ENCODE measurements at places on chromosomes 2 and 18.

DNA sequence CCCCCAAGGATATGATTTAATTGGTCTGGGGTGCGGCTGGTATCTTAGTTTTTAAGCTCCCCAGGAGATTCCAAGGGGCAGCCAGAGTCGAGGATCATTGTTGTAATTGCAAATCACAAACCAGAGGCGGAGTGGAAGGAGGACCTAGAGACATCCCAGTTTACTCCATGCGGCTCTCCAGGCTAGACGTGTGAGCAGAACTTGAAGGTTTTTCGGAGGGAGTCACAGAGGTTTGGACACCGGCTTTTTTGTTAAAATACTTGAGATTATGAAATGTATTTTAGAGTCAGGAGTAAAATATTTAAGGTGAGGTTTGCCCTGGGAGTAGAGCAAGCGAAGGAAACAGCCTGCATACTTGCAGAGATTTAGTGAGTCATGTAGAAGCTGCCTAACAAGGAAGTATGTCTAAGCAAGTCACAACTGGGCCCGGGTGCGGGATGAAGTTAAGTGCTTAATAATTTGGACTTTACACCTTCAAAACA is 39.5 kb downstream of the TGOLN2 start:
- DNase-seq, result no peak

DNA sequence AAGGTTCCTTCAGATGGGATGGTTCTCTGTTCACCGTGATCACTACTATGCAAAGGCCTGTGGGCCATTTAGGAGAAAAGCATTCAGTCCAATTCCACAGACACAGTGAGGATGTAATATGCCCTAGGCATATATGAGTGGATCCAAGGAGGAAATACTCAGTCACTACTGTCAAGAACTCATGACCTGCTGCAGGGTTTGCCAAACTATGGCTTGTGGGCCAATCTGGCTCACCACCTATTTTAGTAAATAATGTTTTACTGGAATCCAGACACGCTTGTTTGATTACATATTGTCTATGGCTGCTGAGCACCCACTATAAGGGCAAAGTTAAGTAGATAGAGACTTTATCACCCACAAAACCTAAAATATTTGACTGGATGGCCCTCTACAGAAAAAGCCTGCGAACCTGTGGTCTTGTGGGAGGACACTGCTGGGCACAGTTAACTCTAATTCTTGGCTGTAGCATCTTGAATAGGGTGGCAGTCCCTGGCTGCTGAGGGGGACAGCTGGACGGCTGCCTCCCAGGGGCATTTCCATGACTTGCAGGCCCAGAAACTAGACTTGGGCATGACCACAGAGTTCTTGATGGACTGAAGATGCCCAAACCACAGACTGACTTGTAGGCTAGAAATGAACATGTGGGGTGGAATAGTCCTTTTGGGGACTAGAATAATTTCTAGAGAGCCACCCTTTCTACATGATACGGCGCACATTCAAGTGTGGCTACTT is 20.6 kb upstream of the LTBP1 start:
- no peak for DNase-seq

DNA sequence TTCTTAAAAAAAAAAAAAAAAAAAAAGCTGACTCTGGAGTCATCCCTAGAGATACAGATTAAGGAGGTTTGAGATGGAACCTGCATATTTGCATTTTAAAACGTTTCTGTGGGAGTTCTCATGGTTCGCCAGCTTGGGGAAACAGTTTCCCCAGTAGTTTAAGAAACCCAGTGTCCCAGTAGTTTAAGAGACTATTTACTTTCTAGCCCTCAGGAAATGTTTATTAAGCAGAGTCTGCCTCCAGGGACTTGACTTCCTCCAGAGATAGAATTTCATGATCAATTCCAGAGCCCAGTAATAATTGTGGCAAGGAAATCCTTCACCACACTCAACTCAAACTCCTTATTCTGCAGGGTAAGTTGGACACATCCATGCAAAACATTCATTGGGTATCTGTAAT is 39.1 kb downstream of the DIPK1C start:
- DNase-seq, result no peak

- DNase-seq, result no peak
Observed at GRCh38 chr2:62410926-62411456, 95.0 kb downstream of the TMEM17 start.

DNA sequence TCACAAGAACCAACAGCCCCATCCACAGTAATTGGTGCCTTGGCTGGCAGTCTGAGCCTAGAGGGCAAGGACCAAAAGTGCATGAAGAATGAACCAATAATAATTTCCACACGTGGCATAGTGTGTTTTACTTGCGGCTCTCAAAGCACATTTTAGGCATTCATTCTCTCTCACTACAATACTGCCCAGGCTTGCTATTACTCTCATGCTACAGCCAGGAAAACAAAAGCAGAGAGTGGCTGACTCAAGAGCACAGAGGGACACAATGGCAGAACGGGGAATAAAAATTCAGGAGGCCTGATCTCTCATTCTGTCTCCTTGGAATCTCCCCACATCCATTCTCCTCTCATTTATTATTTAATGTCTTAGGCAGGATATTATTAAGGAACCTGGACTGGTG is 57.0 kb upstream of the NOL4 start:
- DNase-seq, result no peak

DNA sequence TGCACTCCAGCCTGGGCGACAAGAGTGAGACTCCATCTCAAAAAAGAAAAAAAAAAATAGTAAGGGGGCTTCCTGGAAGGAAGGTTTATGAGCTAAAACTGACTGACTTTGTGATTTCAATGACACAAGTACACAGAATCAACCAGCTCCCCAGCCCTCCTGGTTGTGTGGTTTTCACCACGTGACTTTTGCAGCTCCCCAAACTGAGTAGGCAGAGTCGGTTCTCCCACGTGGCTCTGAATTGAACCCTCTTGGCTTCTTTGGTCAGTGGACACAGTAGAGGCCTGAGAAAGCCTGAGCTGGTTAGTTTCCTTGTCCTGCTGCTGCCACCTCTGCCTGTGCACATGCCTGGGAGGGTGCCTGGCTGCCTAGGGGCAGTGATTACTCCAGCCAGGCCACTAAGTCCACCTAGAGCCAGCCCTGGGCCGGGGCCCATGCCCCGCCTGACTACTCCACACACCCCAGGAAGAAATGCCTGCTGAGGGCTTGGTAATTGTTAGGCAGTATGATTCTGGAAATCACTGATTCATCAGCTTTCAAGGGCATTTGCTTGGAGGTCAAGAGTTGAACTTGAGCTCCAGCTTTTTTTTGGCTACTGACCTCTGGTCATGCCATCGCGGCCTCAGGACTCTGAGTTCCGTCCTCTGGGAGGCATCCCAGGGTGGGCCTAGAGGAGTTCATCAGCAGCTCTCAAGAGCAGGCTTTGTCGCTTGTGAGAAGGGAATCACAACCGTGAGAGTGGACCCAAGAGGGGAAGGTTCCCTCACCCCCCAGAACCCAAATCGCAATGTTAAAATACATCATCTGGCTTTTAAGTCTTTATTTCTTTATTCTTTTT is 431.9 kb upstream of the HS6ST1 start:
- DNase-seq, result no peak

DNA sequence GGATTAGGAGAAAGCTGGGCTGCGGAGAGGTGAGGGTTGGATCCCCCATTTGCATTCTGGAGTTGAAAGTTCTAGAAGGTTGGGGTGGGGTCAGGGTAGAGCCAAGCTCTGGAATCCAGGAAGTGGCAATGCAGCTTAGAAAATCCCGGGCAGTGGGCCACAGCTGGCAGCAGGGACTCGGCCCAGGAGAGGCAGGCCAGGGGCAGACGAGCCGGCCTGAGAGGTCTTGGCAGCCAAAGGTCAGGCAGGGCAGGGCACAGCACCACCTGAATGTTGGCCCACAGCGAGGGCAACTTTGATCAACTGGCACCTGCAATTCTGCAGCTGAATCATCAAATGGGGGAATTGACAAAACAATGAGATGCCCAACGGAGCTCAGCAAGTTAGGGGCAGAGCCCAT is 139.2 kb downstream of the INHBB start:
- no peak for DNase-seq

DNA sequence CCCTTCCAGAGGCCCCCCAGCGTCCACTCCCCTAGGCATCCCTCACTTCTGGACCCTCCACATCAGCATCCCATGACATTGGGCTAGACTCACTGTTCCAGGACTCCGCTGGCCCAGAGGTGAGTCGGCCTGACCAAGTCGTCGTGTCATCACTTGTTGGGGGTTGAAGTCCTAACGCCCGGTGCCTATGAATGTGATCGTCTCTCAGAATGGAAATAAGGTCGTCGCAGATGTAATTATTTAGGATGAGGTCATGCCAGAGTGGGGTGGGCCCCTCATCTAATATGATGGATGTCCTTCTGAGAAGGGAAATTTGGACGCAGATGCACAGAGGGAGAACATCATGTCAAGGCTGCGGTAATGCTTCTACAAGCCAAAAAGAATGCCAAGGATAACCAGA is 142.7 kb downstream of the AGAP1 start:
- no peak for DNase-seq

DNA sequence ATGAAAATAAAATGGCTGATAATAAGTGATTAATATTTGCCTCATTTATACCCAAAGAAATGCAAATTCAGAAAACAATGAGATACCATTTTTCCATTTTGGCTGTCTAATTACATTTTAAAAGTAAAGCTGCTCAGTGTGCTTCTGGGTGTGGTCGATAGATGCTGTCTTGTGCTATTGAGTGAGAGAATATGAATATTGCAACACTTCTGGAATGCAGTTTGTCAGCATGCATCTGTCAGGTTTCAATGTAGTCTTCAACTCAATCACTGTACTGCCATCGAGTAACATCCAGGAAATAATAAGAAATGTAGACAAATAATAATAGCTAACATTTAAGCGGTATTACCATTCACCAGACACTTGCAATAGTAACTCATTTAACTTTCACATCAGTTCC is 3.9 kb downstream of the IL18R1 start:
- DNase-seq, result no peak

DNA sequence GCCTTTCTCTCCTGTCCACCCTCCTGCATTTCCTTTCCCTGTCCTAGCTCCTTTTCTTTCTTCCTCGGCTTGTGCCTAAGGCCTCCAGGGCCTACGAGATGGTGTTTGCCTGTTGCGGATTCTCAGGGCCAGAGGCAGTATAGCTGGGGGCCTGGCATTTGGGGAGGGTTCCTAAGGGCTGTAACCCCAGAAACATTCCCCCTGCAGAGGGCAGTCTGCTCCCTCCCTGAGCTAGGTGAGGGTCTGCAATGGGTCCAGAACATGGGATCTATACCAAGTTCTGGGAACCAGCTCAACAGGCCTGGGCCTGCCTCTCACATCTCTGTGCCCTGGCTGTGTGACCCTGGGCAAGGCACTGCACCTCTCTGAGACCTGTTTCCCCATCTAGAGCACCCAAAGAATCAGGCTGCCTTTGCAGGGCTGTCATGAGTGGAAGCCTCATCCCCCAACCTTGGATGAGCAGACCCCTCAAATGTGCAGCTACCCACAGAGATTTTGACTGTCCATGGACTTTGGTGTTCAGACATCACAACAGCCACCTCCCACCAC is 97.5 kb downstream of the GLI2 start:
- DNase-seq, result no peak

DNA sequence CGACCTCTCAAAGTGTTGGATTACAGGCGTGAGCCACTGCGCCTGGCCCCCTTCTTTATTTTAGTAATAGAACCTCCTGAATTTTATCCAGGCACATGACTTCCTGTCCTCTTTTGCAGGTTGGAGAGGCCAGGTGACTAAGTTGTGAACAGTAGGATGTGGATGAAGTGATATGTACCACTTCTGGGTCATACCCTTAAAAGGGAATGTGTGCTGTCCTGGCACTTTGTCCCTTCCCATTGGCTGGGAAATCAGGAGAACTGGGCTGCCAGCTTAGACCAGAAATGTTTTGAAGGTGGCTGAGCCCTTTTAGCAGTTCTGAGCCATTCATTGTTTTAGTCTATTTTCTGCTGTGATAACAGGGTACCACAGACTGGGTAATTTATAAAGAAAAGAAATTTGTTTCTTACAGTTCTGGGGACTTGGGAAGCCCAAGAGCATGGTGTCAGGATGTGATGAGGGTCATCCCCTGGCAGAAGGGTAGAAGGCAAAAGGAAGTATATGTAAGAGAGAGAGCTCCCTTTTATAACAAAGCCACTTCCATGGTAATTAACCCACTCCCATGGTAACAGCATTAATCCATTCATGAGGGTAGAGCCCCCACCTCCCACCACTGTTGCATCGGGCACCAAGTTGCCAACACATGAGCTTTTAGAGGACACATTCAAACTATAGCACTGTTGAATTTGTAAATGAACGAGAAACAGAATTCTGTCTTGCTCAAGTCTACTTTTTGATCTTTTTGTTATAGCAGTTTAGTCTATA is 79.1 kb downstream of the TTC27 start:
- DNase-seq, result no peak

GRCh38 chr2:61775956-61776570 is 77.8 kb downstream of the FAM161A start:
- DNase-seq, result no peak

- DNase-seq, result no peak
Observed at GRCh38 chr2:6423157-6423556, 442.6 kb downstream of the CMPK2 start.

DNA sequence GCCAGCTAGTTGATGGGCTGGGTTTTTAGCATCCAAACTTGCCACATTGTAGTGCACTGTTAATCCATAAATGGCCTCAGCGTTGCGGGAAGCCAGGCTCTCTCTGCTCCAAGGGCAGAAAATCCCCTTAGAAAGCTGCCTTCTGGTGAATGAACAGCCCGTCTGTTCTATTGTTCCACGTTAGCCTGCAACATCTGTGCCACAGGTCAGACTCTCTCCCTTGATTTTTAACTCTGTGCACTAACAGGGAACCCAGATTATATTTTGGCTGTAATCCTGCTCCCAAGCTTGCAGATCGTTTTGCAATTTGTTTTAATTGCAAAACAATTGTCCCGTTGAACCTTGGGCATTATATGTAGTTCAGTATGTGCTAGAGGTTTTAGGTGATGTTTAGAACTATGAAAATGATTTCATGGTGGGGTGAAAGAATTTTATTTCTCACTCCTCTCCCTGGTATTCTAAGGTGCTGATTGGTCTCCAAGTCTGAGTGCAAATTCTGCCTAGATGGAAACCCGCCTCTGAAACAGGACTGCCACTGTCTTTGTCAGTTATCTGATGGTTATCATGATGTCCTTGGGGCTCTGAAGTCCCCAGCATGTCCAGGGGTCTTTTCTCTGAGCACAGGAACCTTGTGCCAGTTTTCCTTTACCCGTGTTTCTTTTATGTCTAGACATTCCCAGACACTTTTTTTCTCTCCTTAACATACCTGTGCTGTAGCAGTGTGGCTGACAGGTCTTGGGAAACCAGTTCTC is 106.6 kb downstream of the MAP4K4 start:
- no peak for DNase-seq

- DNase-seq, result peak; percentile 20
Observed at GRCh38 chr2:30115141-30115980, 31.4 kb upstream of the YPEL5 start.

GRCh38 chr2:85061896-85062295 is 71.3 kb upstream of the TCF7L1 start:
- DNase-seq, result no peak
